ENCODE measurements at places on chromosomes 7 and 10.

DNA sequence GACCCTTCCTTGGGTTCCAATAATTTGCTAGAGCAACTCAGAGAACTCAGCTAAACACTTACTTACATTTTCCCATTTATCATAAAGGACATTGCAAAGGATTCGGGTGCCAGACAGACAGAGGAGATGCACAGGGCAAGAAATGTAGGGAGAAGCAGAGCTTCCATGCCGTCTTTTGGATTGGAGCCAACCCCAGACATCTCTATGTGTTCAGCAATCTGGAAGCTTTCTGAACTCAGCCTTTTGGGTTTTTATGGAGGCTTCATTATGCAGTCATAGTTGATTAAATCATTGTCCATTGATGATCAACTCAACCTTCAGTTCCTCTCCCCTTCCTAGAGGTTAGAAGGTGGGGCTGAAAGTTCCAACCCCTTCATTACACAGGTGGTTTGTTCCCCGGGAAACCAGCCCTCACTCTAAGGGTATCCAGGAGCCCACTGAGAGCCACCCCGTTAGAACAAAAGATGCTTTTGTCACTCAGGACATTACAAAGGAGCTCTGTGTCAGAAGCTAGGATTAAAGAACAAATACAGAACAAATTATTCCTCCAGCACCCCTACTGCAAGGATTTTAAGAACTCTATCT lies 211.9 kb upstream of the VSTM2A start:
- DNase-seq, result no peak

DNA sequence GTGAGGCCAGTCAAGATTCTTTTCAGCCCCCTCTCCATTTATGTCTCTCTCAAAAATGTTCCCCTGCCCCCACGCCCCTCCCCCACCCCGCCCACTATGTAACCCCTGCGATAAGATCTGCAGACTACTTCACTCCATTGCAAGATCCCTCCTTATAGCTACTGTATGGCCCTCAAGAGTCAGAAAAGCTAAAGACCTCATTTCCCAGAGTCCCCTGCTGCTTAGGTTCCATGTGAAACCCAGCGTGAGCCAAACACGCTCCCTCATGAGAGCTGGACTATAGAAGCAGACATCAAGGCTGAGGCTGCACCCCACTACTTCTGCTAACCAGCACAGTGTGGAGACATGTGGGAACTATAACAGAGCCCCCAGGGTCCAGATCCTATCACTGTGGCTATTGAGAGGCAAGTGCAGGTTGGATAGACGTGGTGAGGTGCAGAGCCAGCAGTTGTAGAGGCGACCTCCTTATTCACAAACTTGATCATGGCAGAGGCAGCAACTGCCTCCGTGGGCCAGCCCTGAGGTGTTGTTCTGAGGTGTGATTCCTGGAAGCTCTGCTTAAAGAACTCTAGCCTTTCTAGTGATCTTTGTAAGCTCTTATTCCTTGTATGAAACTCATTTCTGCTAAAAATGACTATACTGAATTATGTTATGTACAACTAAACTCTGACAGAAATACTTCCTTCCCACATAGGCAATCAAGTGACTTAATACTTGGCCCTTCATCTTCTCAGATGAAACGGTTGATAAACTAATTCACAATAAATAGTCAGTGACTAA lies 117.0 kb upstream of the ARID5B start:
- peak; percentile 55 for DNase-seq

GRCh38 chr10:110387983-110388686 lies 83.4 kb upstream of the SMNDC1 start:
- peak; percentile 19 for DNase-seq

DNA sequence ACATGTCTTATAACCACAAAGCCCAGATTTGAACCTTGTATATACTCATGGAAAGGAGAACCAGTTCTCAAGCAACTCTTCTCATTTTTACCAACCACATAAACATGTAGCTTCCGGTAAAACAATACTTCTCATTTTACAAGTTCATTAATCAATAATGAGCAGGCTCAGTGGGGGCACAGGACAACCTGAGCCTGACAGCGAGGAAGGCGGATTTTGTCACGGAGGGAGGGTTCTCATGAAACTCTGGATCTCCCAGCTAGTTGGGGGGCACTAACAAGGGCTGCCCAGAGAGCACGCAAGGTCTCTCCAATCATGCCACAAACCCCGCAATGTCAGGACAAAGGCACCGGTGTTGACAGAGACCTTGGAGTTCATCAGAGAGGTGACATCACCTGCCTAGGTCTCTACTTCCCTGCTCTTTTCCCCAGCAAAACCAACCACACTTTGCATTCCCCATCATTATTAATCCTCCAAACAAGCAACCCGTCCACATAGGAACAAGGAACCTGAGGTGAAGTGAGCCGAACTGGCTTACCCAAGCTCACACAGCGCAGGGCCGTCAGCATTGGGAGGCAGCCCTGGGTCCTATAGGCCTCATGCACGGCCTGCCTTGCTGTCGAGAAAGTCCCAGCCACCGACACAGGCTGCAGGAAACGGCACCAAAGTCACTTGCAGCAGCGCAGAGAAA lies 192.1 kb upstream of the KLF14 start:
- DNase-seq, result no peak

DNA sequence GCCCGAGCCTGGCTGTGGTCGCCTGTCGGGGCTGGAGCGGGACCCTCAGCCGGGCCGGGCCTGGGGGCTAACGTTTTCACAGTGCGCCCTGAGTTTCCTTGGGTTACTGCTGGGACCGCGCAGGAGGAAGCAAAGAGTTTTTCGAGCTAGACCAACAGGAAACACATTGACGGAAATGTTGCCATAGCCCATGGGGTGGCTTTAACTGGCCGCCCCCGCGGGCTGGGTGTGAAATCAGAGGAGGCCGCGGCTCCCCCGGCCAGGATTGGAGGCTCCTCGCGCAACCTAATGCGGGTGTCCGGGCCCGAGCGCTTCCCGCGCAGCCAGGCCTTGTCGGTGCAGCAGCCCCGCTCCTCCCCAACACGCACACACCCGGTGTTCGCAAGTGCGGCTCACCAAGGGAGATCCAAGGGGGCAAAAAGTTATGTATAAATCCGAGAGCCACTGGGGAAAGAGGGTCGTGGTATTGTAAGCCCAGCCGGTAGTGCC lies 1.9 kb downstream of the HHEX start:
- no peak for DNase-seq

DNA sequence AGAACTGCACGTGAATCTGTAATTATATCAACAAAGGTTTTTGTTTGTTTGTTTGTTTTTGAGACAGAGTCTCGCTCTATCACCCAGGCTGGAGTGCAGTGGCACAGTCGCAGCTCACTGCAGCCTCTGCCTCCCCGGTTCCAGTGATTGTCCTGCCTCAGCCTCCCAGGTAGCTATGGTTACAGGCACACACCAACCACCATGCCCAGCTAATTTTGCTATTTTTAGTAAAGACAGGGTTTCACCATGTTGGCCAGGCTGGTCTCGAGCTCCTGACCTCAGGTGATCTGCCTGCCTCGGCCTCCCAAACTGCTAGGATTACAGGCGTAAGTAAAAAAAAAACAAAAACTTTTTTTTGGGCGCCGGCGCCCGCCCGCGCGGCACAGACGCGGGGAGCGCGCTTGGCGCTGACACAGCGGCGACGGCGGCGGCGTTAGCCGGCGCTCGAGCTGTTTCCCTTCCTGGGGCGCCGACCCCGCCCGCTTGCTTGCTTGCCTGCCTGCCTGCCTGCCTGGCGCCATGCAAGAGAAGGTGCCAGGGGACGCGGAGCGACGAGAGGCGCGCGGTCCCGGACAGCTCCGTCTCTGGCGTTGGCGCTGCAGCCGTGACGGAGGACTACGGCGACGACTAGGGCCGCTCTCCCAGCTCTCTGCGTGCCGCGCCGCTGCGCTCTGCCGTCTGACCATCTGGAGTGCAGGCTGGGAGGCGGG lies 171.4 kb upstream of the NUPR2 start:
- no peak for DNase-seq

- no peak for DNase-seq
Observed at GRCh38 chr7:21526007-21526406, 16.8 kb upstream of the DNAH11 start.

Measured in stimulated activated CD4-positive, alpha-beta T cell treated with anti-CD3 and anti-CD28 coated beads, Interleukin-1b, Interleukin-23, amount 100 ng/mL, for 48 hours (primary cell).